ENCODE measurements at places on chromosomes 5 and 9. TPM values are rescaled to one million over a fixed set of nuclear protein-coding genes. Genes with fewer than 3 reads are reported as not detected.

Gene SPATA31D4
- not detected for total RNA-seq

Gene RANBP3L
- total RNA-seq, result 0.07 TPM

Gene PAPPA
- total RNA-seq, result 201 TPM

Gene DPH7
- total RNA-seq, result 25.2 TPM

Gene LHX3
- total RNA-seq, result not detected

Gene HEMGN
- not detected for total RNA-seq

Gene MEIKIN
- not detected for total RNA-seq

Gene PCDHGB3
- total RNA-seq, result 8.1 TPM

Gene TYRP1
- total RNA-seq, result 2.5 TPM

Gene INSL4
- total RNA-seq, result not detected

Gene RGS7BP
- total RNA-seq, result 6.2 TPM

Gene SHOC1
- total RNA-seq, result under 0.01 TPM

Gene TRPM3
- total RNA-seq, result 4.5 TPM

Gene GARNL3
- 6.2 TPM for total RNA-seq

Gene C1QTNF3
- total RNA-seq, result 1.7 TPM

Gene ECM2
- total RNA-seq, result 7.0 TPM

Gene SLC34A3
- total RNA-seq, result not detected

Gene FOXD4L6
- total RNA-seq, result 0.17 TPM

Gene PDE6A
- total RNA-seq, result not detected

Gene LRRC8A
- 76.5 TPM for total RNA-seq

Gene SLCO6A1
- not detected for total RNA-seq

Gene FGD3
- not detected for total RNA-seq

Gene CENPH
- 3.2 TPM for total RNA-seq

Gene C9orf152
- not detected for total RNA-seq

Gene CCDC152
- total RNA-seq, result 0.26 TPM

Gene MACIR
- 11.9 TPM for total RNA-seq

Gene CDKN2B
- 6.0 TPM for total RNA-seq

Gene SPATA9
- total RNA-seq, result 0.30 TPM

Gene DPM2
- 12.9 TPM for total RNA-seq

Gene ARID3C
- total RNA-seq, result 0.36 TPM

Gene AFF4
- total RNA-seq, result 69.4 TPM

Gene TNFSF8
- total RNA-seq, result not detected

Gene PCDHGA5
- total RNA-seq, result 2.3 TPM

Gene GFRA3
- total RNA-seq, result 0.03 TPM

Gene ENTREP1
- 0.33 TPM for total RNA-seq

Gene SPATA31A3
- not detected for total RNA-seq

Gene ARHGAP26
- total RNA-seq, result 7.4 TPM

Gene SMC2
- 14.5 TPM for total RNA-seq

Gene MLANA
- not detected for total RNA-seq

Gene NR5A1
- total RNA-seq, result not detected

Gene PHPT1
- total RNA-seq, result 150 TPM

Gene CAAP1
- 17.4 TPM for total RNA-seq

All from smooth muscle cell of the pulmonary artery (primary cell).